Activated CD4-positive, alpha-beta T cell treated with anti-CD3 and anti-CD28 coated beads for 48 hours (primary cell): ENCODE measurements at places on chromosomes 2 and 18.

- no peak for DNase-seq
These were observed 136.8 kb downstream of the TTC32 start for GRCh38 chr2:19764998-19765397.

DNA sequence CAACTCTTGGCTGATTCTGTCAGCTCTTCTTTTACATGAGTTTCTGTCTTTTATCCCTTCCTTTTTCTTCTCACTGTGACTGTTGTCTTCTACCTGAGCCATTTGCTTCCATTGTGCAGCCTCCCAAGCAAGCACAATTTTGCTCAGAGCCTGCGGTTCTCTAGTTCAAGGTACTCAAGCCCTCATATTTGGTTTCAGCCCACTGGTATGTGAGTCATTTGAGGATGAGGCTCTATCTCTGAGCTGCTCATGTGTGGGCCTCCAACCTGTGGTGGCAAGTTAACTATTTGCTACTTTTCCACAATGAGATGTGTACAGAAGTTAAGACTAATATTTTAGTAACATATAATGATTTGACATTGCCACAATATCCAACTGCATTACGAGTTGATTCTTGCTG lies 183.0 kb downstream of the PHLPP1 start:
- DNase-seq, result peak; percentile 27

DNA sequence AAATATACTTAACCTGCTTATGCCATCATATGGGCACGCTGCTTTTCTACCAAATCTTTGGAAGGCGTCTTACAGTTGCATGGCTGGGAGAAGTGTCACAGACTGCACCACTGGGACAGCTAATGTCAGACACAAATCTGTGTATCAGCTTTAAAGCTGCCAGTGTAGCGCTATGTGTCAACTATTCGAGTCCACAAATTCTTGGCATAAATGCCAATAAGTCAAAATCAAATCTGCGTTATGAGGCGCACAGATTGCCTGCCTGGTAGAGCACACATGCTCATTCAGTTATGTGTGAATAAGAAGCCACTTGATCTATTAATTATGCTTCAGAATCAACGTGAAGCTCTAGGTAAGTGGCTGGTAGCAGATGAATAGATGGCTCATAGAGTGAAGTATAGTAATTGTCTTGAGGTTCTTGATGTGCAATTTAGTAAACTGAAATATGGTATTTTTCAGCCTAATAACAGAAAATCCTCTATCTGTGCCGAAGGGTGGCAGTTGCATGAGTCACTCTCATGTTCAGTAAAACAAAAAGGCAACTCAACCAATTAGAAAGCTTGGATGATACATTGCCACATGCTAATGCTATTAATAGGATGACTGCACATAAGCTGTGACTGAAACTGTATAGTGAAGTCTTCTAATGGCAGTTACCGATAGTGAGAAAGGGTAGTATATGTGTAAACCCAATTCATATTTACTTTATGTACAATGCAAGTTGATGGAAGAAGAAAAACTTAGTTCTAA lies 52.0 kb downstream of the DCC start:
- no peak for DNase-seq

DNA sequence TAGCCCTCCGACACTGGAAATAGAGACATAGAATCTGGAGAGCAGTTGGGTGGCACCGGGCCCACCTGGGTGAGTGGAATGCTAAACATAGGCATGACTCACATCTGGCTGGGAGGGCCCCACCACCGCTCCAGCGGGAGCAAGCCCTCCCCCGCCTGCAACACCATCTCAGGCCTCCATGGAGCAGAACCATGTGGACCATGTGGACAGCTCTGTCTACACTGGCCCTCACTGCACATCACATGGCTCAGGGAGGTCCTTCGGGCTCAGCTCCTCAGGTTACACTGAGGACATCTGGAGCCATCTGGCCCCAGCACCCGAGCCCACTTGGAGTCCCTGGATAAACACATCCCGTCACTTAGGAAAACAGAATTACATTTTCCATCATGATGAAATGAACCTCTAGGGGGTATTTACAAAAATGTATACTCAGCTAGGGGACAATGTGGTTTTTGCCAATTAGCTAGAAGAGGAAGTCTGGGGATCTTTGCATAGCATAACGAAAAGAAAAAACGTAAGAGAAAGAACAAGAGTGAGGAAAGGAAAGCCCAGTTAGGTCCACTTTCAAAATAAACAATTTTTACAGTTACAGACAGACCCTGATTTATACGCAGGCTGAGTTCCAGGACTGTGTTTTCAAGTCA lies 30.7 kb upstream of the MLPH start:
- no peak for DNase-seq

GRCh38 chr2:208046686-208047085 lies 21.4 kb upstream of the PLEKHM3 start:
- no peak for DNase-seq

DNA sequence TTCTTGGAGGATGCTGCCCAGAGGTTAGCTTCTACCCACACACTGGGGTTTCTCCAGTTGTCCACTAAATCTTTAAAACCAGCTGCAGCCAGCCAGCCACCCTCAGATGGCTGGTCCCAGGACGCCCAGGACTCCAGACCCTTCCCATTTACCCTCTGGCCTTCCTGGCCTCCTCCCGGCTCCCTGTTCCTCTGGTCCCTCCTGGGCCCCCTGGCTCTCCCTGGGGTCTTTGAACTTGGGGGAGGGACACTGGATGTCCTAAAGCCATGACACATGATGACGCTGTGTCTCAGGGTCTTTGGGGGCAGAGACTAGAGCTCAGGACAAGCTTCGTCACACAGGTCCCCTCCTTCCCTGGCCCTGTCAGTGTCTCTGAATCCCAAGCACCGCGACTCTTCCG lies 201.1 kb upstream of the HDAC4 start:
- no peak for DNase-seq
